ENCODE measurements at places on chromosomes 5 and 9.

DNA sequence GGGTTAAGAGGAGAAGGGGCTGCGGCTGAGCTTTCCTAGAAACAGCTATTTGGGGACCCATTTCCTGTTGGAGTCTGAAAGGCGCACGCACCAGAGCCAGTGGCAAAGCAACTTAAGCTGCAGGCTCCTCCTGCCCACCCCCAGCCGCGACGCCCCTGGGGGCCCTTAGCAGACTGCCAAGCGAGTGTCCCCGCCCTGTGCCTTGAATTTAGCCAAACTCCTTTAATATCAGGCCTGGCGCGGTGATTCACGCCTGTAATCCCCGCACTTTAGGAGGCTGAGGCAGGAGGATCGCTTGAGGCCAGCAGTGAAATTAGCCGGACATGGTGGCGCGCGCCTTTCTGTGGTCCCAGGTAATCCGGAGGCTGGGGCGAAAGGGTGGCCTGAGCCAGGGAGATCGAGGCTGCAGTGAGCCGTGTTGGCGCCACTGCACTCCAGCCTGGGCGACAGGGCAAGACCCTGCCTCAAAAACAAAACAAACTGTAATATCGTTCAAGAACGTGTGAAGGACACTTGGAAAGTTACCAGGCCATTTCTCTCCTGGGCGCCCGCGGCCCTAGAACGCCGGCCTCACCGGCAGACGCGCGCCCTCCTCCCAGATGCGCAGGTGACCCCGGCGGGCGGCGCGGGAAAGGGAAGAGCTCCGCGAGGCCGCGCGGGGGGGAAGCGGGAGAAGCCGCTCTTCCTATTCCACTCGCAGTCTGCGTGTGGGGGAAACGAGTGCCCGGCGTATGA is 1.0 kb upstream of the F2R start:
- DNase-seq = peak; percentile 16

DNA sequence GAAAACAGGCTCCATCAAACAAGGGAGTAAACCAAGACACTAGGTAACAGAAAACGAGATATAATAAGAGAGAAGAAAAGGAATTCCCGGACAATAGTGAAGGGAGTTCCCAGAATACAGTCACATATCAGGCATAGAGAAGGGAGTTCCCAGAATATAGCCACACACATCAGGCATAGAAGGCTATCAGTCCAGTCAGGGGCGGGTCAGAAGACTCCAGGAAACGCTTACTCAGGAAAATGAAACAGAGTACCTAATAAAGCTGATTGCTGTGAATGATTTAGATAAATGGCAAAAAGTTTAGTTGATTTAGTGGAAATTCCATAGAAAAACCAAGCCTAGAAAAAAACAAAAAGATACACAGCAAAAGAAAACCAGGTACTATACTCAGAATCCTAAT is 4.9 kb downstream of the TOMM5 start:
- no peak for DNase-seq

- no peak for DNase-seq
These were observed 306.7 kb upstream of the BRINP1 start for GRCh38 chr9:119675951-119676350.

DNA sequence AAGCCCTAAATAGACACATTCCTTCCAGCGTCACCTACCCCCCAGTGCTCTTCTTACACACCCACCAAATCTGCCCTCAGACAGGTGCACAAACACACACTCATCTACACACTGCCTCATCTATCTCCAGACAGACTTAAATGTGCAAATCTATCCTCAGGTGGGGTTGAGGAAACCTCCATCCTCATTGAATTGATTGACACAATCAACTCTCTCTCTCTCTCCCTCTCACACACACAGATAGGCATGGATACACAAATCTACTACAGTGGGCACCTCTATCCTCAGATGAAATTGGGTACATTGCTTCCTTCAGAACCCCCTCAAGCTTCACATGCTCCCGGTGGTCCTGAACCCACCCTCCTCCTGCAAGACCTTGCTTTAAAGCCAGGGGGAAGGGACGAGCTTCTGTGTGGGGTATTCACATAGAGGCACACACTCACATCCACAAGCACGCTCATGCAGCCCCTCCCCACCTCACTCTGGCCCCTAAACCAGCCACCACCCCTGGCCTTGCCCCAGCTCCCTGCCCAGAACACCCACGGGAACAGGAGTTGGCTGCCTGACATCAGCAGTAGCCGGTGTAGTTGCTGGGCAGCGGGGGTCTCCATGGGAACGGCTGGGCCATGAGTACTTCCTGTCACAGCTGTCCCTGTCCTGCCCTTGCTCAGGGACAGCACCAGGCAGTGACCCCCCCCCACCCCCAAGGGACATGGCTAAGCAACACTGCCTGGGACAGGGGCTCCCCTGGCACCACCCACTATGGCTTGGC is 22.8 kb downstream of the PCDH1 start:
- DNase-seq = no peak

- DNase-seq = no peak
These were observed 2.9 kb downstream of the NR2F1 start for GRCh38 chr5:93585767-93586385.

DNA sequence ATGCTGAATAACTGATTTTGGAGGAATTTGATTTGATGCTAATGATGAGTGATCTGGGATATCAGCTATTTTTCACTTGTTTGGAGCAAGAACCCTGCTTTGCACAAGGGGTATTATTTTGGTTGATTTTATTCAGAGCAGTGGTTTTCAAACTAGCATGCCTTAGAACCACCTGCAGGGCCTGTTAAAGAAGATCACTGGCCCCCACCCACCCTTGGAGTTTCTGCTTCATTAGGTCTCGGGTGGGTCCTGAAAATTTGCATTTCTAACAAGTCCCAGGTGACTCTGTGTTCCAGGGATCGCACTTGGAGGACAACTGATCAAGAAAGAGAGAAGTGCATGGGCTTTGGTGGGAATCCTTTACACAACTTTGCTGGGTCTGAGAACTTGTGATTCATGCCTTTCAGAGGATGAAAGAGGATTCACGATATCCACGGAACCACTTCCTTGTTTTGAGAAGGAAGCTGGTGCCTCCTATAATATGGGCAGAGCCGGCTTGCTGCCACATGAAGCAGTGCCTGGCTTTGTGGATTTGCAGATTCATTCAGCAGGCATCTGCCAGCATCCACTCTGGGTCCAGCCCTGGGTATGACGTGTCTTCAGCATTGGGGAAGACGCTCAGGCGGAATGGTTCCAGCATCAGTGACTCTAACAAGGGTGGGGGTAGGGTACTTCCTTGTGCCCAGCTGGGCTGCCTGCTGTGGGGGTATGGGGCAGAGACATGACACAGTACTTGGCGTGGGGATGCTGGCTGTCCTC is 106.6 kb upstream of the PITX1 start:
- no peak for DNase-seq

DNA sequence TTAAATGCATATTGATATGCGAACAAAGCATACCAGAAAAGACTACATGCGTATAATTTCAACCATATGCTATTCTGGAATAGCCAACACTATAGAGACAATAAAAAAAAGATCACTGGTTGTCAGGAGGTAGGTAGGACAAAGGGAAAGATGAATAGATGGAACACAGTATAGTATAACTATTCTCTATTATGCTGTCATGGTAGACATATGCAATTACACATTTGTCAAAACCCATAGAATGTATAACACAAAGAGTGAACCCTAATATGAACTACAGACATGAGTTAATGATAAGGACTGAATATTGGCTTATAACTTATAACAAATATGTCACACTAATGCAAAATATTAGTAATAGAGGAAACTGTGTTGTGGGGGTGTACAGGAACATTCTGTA is 460.8 kb downstream of the TAF11L14 start:
- no peak for DNase-seq

- DNase-seq = no peak
These were observed 215.3 kb upstream of the EDIL3 start for GRCh38 chr5:84599964-84600363.

GRCh38 chr9:113005777-113006176 is 6.2 kb downstream of the ZNF883 start:
- DNase-seq = no peak

DNA sequence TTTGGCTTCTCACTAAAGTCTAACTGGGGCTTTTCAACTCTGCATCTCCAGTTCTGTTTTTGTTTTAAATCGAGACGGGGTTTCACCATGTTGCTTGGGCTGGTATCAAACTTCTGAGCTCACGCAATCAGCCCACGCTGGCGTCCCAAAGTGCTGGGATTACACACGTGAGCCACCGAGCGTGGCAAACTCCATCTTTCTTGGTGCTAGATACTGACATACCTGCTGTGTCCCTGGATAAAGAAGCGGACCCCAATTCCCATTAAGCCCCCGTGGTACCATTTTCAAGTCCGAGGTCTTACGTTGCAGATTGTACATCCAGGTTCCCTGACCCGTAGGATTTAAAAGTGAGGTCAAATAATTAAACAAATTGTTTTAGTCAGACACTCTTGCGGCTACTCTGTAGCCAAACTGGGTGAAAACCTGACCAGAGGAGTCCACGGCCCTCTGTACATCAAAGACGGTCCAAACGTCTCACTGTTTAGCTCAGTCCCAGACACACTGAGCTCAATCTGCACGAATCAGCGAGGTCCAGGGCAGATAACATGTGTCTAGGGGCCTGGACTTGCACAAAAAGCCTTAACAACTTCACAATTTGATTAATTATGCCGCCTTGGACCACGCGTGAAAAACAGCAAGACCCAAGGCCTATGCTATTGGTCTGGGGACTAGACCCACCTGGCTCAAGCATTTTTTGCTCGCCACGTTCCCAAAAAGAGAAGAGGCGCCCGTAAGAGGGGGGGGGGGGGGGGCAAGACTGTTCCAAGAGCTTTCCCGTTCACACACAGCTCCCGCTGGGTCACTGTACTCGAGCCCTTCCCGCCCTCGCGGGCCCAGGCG is 727 bp upstream of the DNAJA1 start:
- no peak for DNase-seq

DNA sequence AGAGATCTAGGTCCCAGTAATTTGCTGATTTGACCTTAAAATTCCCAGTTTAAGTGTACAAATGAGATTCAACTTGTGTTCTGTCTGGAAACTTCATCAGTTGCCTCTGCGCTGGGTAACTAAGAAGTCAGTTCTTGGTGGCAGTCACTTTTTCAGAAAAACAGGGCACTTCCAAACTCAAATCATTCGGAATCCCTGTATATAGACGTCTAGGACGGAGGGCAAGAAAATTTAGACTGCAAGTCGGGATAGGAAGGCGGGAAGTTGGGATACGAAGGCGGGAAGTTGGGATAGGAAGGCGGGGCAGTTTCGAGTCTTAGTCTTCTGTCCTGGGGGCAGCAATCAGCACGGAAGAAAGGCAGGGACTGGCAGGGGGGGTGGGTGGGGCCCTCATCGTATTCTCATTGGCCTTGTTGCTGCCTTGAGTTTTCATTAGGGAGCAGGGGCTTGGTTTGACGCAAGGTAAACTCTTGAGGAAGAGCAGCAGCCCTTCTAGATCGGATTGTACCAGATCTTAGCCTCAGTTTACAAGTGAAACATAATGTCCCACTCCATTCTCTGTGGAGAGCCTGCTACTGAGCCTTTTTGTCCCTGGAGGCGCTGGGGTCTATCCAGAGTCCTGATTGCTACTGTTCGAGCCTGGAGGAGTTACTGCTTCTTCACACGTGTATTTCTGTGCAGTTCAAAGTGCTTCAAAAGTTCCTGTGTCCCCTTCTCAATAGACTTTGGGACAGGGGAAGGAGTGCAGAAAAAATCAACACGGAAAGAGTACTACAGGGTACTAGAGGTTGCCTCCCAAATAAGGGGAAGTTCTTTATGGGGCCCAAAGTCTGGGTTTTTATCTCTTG is 2.7 kb upstream of the PURA start:
- no peak for DNase-seq

DNA sequence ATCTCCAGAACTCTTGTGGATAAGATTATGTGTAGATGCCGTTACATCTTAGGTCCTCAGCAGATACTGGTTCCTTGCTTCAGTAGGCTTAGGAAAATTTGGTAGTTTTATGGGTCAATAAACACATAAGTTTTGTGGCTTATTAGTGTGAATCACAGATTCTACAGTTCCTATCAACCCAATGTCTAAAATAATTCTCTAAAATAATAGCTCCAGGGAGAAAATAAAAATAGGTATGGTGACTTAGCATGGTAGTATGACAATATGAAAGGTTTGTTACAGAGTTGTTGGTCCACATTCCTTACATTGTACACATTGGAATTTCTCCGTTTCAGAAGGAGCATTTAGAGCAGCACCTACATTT is 91.7 kb downstream of the AOPEP start:
- DNase-seq = no peak

Data from stimulated activated CD8-positive, alpha-beta memory T cell treated with anti-CD3 and anti-CD28 coated beads, Interleukin-15, amount 100 ng/mL, for 48 hours (primary cell).